ENCODE measurements at places on chromosomes 12 and 14. TPM values are rescaled to one million over a fixed set of nuclear protein-coding genes. Genes with fewer than 3 reads are reported as not detected.

DNA sequence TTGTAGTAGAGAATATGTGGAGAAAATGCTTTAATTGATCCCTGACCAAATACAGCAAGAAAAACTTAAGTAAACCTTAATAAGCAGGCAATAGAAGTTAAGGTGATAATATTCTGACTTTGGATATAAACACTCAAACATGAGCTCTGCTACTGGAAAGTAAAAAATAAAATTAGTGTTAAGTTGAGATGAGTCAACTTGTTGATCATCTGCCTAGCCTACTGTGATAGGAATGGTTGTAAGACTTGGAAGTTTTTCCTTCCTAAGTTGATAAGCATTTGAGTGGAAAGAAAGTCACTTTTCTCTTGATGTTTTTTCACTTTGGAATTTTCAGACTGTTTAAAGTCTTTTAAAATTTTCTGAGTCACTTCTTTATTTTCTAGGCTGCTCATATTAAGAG lies 26.0 kb downstream of the ADIPOR2 start:
- DNase-seq: no peak

GRCh38 chr14:23094666-23095195 lies at the start of gene ACIN1:
ACIN1 (minus strand) TSS chr14:23095136; CDS start chr14:23095112, 24 bp downstream.
- DNase-seq: no peak

DNA sequence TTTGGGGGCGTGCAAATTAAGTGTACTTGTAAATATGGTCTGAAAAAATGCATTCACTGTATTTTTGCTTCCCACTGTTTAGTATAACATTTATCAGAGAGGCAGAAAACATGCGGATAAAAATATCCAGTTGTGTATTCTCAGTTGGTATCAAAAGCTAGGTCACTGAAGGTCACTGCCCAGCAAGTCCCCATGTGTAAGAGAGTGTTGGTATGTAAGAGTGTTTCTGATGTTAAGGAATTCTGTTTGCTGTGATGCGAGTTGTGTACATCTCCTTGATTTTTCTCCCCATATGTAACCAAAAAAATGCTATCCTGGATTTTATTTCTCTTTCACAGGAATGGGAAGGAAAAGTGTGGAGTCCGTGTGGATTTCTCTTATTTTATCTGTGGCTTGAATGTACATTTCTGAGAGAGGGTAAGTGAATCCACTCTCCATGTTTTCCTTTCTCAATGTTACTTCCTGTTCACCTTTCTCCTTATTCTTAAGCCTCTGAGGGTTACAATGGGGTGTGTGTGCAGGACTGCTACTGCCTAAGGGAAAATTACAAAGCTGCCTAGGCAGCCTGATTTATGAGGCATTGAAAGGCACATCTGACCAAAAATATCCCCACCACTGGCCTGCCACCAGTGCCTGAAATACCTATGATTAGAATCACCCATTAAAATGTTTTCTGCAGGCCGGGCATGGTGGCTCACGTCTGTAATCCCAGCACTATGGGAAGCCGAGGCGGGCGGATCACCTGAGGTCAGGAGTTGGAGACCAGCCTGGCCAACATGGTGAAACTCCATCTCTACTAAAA lies 97.9 kb upstream of the USP44 start:
- no peak for DNase-seq

- no peak for DNase-seq
Measured at GRCh38 chr12:108507971-108508642, 7.0 kb upstream of the FICD start.

- no peak for DNase-seq
Measured at GRCh38 chr12:90741611-90742010, 213.4 kb downstream of the CCER1 start.

GRCh38 chr12:34343345-34343744 lies 321.0 kb downstream of the ALG10 start:
- no peak for DNase-seq

The DHRS2 gene
- not detected for polyA plus RNA-seq

The CDKN3 gene
- 20.1 TPM for polyA plus RNA-seq

The B4GALNT3 gene
- polyA plus RNA-seq: 1.7 TPM

All from CD4-positive, CD25-positive, alpha-beta regulatory T cell (primary cell).